HepG2 (cell line): ENCODE measurements at places on chromosomes 12 and 14.

GRCh38 chr12:14086838-14087237 lies 105.4 kb upstream of the GRIN2B start:
- DNase-seq: no peak

DNA sequence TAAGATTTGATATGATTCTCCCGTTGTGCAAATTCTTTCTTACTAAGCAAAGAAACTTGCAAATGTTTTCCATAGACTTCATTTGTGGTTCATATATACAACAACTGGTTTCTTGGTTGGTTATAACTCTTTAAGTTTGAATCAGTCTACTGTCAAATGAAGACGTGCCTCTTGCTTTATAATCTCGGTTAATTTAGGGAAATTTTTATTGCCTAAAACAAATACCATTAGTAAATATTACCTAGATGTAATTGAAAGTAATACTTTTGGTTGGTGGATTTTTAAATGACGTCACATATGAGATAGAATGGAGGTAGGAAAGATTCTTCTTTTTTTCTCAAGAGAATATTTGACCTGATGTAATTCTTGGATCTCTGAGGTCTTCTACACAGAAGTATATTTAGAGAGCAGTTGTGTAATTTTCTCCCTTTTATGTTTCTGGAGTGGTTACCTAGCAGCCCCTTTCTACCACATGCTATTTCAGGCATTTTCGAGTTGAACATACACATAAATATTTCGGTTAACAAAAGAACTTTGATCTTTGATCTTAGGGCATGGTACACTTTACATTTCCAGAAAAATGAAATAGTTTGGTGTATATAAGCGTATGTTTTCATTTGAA lies 1.7 kb downstream of the ATF7IP start:
- peak; percentile 29 for DNase-seq

GRCh38 chr14:54117396-54117795 lies 160.8 kb upstream of the BMP4 start:
- DNase-seq: no peak

- DNase-seq: no peak
These were observed 943.8 kb downstream of the TMTC2 start for GRCh38 chr12:83630526-83630925.

GRCh38 chr14:100644784-100645183 lies 57.6 kb upstream of the BEGAIN start:
- DNase-seq: no peak

GRCh38 chr12:12622418-12622817 lies 10.7 kb downstream of the CREBL2 start:
- DNase-seq: no peak

DNA sequence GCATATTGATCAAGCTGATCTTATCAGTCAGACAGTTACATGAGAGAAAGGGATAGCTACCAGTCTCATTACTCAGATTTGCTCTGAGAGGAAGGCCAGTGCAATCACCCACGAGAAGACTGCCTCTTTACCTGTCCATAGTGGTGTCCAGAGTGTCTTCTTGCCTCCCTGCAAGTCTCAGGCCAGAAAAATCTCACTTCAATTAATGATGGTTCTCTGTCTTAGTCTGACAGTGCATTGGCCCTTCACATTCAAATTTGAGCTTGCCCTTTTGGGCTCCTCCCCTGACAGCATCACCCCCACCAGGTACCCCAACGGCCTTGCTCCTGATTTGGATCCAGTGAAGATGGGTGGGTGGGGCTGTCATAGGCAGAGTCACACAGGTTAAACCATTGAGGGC lies at the start of gene AICDA:
Gene AICDA, minus strand, starts transcription at position 231 of the 400 bp plus-strand sequence. Its CDS starts 92 bp downstream, at position 139.
- DNase-seq: no peak

GRCh38 chr12:75488553-75488952 lies 8.0 kb downstream of the GLIPR1 start:
- DNase-seq: peak; percentile 12

- DNase-seq: no peak
These were observed 41.9 kb downstream of the TOGARAM1 start for GRCh38 chr14:45003924-45004323.

DNA sequence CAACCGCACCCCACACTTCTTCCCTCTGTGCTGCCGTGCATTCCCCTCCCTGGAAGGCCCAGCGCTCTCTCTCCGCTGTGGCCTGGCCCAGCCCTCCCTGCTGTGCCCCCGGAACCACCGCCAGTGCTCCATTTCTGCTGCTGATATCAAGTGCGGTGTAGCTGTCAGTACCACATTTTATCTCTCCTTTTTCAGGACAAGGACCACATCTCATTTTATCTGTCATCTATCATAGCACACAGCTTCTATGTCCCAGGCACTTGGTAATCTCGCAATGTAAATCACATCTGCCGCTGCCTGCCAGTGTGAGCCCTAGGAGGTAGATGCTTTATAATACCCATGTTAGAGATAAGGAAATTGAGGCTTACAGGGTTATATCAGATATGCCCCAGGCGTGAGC lies 18.3 kb downstream of the IL31 start:
- no peak for DNase-seq

- peak; percentile 86 for DNase-seq
These were observed 21.3 kb downstream of the MYBPC1 start for GRCh38 chr12:101616027-101616494.

DNA sequence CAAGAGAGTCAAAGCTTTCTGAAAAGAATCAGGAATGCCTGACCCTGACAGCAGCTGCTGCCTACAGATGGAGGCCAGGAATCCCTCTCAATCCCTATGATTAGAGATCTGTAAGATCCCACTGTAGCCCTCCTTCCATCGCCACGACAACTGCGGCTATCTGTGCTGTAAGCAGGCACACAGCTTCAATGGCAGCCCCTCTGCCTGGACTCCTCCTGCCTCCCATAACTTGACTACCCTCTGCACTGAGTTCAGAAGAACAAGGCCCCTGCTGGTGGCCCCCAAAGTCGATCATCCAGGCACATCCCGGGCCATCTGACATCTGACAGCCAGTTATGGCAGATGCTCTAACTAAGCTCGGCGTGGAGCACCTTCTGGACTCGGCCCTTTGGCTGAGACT lies 2.9 kb downstream of the CLMN start:
- DNase-seq: no peak

- no peak for DNase-seq
These were observed 46.0 kb upstream of the OR5AU1 start for GRCh38 chr14:21201732-21202462.

DNA sequence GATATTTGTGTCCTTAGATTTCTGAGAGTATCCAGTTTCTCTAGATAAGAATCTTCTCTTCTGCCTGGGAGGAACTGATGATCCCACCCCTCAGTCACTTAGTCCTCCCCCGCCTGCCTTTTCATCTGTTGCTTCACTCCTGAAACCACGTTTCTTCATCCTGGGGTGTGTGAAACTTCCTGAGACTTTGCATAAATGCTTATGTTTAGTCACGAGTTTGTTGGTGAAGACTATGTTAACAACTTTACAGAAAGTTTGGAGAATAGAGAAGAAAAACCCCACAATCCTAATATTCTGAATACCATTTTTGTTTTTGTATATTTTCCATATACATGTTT lies 33.2 kb downstream of the MARK3 start:
- DNase-seq: no peak

DNA sequence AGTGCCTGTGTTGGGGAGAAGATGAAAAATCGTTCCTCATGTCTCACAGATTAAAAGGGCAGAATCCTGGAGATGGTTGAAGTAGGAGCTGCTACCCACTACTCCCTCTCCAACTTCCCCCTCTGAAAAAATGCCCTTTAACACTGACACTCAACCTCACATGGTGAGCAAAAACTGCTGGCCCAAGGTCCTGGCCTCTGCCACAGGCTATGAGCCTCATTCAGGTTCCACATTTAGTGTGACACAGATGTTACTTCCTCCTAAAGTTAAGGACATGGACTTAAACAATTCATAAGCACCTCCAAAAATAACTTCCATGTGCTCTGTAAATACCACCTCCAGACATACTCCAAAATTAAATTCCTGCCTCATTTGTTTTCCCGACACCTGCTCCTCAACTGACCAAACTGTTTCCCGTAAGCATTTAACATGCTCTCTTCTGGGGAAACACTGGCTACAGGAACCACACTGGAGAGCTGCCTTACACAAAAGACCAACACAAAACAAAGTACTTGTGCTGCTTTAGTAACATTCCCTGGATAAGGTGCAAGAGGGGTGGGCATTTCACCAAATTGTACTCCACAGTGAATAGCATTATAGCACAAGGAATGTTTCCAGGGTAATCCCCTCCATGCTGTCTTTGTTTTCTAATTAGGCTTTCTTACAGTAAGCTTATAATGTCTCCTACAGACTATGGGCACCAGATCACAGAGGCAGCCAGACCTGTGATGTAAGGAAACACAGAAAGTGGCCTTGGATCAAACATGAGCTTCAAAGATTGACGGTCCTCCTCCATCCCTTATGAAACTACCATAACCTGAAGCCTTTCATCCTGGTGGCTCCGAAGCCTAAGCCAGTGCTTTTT lies 57.0 kb downstream of the PHLDA1 start:
- peak; percentile 36 for DNase-seq

DNA sequence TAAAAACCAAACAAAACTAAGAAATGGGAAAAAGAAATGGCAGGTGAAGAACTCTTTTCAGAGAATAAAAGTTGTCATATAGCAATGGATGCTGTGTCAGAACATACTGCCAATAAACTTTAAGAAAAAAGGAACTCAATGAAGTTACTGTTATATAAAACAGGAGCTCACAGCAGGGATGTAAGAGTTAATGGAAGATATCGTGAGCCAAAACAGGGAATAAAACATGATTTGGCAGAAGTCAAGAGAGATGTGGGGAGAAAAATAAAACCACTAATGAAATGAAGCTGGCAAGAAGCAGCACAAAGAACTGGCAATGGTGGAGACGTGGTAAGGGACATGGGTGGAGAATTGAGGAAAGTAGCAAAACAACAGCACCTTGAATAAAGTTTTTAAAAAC lies 61.0 kb downstream of the TAOK3 start:
- no peak for DNase-seq

GRCh38 chr14:49173765-49174373 lies 412.3 kb downstream of the RPS29 start:
- peak; percentile 63 for DNase-seq

DNA sequence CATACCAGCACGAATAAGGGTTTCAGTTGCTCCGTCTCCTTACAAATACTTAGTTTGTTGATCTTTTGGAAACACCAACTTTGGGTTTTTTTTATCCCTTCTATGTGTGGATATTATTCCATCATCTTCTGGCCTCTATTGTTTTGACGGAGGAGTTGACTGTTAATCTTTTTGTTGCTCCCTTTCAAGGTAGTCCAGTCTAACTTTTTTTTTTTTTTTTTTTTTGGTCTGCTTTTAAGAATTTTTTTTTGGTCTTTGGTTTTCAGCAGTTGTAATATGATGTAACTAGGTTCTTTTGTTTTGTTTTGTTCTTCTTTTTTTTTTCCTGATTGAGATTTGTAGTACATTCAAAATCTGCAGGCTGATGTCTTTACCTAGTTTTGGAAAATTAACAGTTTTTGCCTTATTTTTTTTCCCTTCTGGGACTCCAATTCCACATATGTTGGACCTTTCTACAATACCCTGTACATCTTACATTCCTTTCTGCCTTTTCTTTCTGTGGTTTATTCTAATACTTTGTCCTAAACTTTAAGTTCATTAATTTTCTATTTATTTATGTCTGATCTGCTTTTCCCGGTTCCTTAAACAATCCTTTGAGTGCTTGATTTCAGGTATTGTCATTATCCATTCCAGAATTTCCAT lies 54.9 kb downstream of the DNAH10 start:
- no peak for DNase-seq

- no peak for DNase-seq
These were observed 4.8 kb upstream of the PAX9 start for GRCh38 chr14:36656687-36657398.

DNA sequence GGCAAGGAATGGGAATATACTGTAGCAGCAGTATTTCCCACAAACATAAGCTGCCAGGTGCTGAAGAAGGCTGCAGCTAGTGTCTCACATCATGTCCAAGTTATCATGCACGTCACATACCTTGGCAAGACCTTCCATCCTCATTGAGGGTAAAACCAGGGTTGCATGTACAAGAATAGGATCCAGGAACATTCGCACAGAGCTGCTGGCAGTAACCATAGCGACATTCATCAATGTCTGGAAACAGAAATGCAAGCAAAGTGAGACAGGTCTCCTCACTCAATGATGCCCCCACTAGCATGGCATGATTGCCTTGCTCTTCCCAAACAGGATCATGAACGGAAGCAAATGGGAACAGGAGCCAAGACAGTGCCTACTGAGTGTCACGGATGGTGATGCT lies 23.8 kb upstream of the TC2N start:
- no peak for DNase-seq

DNA sequence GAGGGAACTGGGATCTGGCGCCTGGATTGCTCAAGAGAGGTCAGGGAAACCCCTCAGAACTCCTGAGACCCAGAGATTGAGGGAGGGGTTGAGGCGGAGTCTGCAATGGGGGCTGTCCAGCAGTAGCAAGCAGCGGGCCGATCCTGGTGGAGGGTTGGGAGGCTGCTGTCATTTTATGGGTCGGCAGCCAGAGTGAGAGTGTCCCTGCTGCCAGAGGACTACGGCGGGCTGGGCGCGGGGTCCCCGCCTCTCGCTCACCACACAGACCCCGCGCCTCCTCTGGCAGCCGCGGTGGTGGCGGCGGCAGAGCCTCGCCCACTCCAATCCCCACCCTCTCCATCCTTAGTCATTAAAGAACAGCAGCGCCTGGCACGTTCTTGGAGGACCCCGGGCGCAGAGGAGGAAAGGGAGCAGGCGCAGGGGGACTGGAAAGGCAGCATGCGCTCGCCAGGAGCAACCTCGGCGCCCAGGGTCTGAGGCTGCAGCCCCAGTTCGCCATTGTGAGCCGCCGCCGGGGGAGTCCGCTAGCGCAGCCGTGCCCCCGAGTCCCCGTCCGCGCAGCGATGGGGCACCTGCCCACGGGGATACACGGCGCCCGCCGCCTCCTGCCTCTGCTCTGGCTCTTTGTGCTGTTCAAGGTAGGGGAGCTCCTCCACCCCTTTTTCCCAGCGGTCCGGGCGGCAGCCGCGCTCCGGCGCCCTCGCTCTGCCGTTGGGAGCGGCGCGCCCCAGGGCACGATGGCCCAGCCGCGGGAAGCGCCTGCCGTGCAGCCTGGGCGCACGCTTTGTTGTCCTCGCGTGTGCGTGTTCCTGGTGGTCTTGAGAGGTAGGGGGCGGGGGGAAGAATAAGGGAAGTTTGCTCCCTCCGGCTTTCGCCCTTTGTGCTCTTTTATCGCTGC lies at the start of gene PTPRO:
Gene PTPRO, plus strand, starts transcription at position 345 of the 898 bp plus-strand sequence.
- no peak for DNase-seq

- DNase-seq: no peak
These were observed 20.1 kb downstream of the CGRRF1 start for GRCh38 chr14:54529811-54530210.
